ENCODE measurements at places on chromosomes 7 and 10.

DNA sequence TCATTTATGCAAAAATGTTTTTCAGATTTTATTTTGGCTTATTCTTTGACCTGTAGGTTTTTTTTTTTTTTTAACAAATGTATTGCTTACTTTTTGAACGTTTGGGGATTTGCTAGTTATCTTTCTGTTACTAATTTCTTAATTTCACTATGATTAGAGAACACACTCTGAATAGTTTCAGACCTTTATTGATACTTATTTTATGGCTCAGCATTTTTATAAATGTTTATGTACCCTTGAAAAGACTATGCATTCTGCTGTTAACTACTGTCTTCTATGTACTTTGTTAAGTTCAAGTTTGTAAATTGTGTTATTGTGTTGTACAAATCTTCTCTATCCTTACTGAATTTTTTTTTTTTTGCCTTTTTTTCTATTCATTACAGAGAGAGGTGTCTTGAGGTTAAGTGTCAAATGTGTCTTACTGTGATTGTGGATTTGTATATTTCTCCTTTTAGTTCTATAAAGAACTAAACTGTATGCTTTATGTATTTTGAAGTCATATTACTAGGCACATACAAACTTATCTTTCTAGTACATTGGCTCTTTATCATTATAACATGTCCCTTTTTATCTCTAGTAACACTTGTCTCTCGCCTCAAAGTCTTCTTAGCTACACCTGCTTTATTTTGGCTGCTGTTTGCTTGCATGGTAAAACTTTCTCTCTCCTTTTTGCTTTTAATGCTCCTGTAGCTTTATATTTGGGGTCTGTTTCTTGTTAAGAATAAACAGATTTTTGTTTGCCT is 8.1 kb downstream of the MKLN1 start:
- DNase-seq = no peak

- DNase-seq = no peak
Measured at GRCh38 chr7:42606193-42606905, 305.5 kb downstream of the C7orf25 start.

GRCh38 chr10:102645388-102645740 is 1.1 kb downstream of the TRIM8 start:
- no peak for DNase-seq

DNA sequence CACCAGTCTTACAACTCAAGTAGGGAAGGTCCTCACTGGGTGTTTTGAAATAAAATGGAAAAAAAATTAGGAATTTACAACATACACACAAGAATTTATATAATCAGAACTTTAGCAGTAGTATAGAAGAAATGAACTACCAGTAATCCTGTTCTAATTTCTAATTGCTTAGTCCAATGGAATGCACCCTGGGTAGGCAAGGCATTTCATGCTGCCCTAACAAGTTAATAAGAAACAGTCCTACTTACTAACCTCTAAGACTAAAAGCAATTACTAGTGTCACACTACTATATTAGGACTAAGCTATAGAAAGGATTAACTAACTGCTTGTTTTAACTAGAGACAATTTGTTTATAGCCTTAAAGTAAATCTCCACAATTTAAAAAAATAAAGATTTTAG is 158.1 kb downstream of the BTAF1 start:
- no peak for DNase-seq

GRCh38 chr10:27743012-27743876 is 2.4 kb downstream of the MKX start:
- no peak for DNase-seq

- no peak for DNase-seq
Measured at GRCh38 chr7:143171697-143172096, 11.5 kb upstream of the TAS2R39 start.

DNA sequence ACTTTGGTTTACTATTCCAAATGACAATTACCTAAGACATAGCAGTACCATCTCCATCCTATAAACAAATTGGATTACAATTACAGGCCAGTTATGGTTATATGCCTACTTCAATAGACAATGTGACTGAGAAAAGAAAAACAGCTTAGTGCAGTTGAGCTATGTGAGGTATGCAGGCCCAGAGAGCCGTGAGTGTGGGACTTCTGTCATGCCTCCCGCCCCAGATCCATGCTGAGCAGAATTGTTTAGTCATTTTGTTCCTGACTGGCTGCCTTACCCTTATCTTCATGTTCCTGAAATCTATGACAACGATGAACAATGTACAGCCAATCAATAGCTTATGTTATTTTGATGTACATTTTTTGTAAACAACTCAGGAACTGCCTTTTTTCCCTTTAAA is 21.7 kb downstream of the LARP4B start:
- no peak for DNase-seq

GRCh38 chr10:131655101-131655849 is 245.5 kb upstream of the PPP2R2D start:
- DNase-seq = no peak

DNA sequence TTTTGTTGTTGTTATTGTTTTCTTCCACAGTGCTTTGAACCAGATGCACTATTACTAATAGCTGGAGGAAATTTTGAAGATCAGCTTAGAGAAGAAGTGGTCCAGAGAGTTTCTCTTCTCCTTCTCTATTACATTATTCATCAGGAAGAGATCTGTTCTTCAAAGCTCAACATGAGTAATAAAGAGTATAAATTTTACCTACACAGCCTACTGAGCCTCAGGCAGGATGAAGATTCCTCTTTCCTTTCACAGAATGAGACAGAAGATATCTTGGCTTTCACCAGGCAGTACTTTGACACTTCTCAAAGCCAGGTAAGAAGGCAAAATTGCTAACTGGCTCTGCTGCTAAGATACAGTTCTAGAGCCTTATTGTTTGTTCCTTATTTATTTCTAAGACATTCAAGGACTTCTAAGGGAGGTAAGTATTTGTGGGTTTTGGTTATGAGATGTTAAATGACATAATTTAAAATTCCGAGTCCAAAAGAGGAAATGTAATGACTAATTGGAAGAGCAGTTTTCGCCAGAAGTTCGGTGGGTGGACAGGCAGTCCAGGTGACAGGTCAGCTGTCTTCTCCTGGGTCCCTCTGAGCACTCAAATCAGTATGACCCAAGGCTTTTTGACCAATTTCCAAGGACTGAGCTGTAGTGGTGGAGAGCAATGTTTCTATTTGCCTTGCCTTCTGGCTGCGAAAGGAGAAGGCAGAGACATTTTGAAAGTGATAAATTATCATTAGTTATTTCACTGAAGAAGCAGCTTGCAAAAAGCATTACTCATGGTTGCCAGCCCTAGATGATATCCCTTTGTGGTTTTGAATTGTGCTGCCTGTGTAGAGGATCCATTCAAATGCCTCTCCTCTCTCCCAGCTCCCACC is 10.1 kb downstream of the SLC39A12 start:
- DNase-seq = no peak

GRCh38 chr7:148615085-148615730 is 24.6 kb downstream of the C7orf33 start:
- no peak for DNase-seq

- no peak for DNase-seq
Measured at GRCh38 chr10:47159361-47160260, 140.4 kb upstream of the GDF10 start.

GRCh38 chr7:24917510-24918239 is 62.3 kb downstream of the OSBPL3 start:
- no peak for DNase-seq

DNA sequence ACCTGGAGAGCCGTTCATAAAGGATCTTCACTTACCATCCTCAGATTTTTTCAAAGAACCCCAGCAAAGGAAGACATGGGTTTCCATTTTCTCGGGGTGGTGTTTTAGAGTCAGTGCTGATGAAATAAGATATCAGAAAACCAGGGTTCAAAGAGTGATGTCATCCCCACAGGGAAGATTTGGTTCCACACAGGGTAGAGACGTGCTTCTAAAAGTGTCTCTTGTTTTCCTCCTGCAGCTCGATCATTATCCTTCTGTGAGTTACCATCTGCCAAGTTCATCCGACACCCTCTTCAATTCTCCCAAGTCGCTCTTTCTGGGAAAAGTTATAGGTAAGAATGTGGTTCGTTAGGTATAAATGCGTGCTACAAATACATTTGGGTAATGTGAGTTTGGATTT is 323.8 kb upstream of the C7orf33 start:
- DNase-seq = no peak

DNA sequence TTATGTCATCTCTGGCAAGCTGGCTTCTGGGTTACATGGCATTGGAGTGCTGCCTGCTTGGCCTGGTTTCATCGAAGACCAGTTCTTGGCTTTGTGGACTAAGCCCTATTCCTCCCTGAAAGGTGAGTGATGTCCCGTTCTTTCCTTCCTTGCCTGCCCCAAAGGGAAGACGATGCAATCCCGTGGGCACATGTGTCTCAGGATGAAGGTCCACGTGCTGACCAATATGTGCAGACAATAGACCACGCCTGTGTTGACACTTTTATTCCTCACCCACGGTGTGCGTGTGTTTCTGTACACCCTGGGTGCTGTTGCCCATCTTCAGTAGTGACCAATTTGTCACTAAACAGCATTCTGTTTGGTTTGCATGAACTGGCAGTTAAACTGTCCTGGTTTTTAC is 28.6 kb upstream of the SHH start:
- DNase-seq = no peak

GRCh38 chr10:85318809-85319807 is 990.7 kb downstream of the CCSER2 start:
- DNase-seq = no peak

GRCh38 chr10:6840766-6841165 is 260.7 kb upstream of the PRKCQ start:
- DNase-seq = no peak

DNA sequence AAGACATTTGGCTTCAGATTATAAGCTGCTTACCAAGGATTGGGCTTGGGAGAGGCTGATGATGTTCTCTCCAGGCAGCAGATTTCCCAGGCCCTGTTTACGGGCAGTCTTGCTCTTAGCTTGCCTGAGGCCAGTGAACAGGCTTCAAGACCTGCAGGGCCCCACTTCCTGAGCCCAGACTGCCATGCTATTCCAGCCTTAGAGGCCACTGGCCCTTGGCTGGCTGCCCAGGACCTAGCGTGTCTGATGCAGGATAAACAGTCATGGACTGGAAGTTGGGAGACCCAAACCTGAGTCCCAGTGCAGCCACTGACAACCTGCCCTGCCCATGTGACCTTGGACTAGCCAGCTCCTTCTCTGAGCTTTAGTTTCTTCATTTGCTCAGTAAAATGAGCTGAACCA is 2.9 kb downstream of the PRXL2A start:
- no peak for DNase-seq

DNA sequence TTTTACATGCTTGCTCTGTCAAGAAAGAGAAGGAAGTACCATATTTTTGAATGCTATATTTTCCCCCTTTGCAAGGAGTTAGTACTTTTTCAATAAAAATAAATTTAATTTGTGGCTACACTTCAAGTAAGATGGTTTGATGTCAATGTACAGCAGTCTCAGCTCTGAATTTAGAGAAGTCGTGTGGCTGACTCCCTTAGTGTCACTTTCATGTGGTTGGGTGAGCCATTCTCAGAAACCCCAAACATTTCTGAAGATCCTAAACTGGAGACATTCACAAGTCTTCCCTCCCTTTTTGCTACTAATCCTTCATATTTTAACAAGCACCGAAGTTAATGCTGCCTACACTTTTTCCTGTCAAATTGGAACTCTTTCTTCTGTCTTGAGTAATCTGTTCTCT is 244.4 kb downstream of the DYNC1I1 start:
- no peak for DNase-seq

DNA sequence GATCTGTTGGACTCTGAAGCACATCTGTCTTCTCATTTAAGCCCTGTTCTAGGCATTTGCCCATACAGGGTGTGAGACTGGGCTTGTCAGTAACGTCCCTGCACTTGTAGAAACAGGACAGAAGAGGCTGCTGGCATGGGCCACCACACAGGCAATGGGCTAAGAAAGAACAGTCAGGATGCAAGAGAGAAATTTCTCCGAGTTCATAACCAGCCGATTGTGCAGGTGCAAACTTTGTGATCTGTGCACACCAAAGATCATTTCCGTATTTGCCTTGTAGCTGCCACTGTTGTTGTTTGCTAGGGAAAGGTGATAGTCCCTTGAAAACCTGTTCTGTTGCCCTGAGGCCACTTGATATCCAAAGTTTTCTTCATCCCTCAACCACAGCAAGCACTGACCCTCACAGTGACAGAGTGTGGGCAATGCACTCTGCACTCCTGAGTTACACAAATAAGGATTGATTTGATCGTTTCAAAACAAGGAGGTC is 20.3 kb downstream of the KLF6 start:
- no peak for DNase-seq

DNA sequence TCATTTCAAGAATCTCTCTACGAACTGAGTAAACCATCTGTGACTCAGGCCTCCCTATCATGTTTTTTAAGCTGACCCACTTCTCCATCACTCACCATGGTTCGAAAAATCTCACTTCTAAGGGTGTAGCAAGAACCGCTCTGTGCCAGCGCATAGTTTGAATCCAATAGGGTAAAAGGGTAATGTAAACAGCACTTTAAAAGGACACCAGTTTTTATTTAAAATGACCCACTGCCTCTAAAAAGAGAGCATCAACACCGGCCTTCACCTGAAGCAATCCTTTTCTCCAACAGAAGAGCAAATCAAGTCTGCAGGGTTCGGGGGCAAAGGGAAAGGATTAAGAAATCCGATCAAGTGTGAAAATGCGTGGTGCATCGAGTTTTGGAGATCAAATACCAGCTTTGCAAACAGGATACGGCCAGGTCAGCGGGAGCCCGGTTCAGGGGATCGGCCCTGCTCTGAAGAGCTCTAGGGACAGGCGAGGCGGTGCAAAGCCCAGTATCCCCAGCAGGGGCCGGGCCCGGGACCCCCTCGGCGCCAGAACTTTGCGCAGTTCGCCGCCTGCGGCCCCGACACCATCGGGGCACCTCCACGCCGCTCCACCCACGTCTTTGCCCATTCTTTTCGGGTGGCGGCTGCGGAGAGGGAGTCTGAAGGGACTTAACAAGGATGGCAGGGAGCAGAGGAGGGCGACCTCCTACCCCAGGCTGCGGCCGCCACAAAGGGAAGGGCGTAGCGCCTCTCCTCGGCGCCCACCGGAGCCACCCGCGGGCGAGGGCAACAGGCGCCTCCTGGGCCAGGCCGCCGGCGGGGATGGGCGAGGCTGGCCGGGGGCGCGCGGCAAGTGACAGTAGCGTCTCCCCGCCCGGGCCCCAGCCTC is 842 bp downstream of the NMT2 start:
- DNase-seq = peak; percentile 38

- no peak for DNase-seq
Measured at GRCh38 chr7:10708447-10708846, 265.2 kb upstream of the PHF14 start.
